ENCODE measurements at places on chromosomes 6 and 20.

- ATAC-seq, result no peak
These were observed 31.8 kb upstream of the STX16 start for GRCh38 chr20:58619077-58619863.

GRCh38 chr6:13125841-13126240 lies 202.5 kb downstream of the TBC1D7 start:
- ATAC-seq, result no peak

DNA sequence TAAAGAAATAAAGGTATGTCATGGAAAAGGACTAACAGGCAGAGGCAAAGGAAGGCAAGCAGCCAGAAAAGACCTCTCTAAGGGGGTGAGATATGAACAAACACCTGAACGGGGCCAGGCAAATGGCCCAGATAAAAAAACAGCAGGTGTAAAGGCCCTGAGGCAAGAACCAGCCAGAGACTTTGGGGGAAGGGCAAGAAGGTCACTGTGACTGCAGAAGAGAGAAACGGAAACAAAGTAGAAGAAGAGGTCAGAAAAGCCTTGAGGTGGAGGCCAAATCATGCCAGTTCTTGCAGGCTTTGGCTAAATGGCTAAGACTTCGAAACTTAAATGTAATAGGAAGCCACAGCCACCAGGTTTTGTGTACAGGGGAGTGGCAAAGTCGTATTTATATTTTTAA lies 30.8 kb downstream of the KIF16B start:
- no peak for ATAC-seq

DNA sequence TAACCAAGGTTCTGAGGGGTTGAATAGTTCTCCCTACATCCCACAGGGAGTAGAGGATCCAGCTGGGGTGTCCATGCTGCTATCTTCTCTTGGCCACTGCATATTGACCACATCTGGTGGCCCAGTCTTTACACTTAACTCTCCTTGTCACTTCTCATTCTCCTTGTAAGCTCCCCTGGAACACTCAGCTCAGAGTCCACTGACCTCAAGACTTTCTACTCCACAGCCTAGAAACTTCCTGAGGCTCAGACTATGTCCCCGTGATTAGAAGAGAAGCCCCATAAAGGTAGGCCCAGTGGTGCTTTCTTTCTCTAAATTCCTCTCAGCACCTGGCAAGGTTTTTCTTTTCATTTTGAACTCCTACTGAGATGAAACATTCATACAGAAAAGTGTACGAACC lies 13.3 kb upstream of the ZFAND3 start:
- ATAC-seq, result no peak

- no peak for ATAC-seq
These were observed 30.3 kb downstream of the NCOA3 start for GRCh38 chr20:47532002-47532401.

DNA sequence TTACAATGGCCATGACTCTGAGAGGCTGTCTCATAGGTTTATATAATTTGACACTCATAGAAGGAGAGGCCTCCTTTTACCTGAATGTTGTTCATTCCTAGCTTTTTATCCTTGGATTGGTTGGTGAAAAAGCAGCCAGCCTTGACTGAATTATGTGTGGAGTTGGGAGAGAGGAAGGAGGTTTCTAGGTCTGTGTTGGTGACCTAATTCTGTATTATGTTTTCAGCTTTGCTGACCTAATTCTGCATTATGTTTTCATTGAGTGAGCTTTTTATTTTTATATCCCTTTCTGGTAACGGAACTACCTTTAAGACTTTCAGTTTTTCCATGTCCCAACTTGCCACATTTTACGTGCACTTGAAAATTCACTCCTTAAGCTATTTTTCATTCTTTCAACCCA lies 59.1 kb upstream of the RNF144B start:
- ATAC-seq, result no peak

- no peak for ATAC-seq
These were observed 4.2 kb upstream of the TFAP2A start for GRCh38 chr6:10418862-10419748.

DNA sequence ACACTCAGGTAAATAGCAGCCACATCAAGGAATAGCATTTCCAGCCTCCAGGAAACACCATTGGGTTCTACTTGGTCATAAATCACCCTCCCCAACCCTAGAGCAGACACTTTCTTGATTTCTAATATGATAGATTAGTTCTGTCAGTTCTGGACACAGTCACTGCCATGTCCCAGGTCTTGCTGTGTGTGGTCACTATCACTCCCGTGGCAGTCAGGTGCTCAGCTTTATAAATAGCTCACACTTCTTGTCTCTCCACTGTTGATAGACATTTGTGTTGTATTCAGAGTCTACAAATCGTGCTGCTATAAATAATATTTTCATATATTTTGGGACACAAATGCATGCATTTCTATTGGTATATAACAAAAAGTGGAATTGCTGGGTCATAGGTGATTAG lies 13.3 kb downstream of the HLA-F start:
- ATAC-seq, result no peak

DNA sequence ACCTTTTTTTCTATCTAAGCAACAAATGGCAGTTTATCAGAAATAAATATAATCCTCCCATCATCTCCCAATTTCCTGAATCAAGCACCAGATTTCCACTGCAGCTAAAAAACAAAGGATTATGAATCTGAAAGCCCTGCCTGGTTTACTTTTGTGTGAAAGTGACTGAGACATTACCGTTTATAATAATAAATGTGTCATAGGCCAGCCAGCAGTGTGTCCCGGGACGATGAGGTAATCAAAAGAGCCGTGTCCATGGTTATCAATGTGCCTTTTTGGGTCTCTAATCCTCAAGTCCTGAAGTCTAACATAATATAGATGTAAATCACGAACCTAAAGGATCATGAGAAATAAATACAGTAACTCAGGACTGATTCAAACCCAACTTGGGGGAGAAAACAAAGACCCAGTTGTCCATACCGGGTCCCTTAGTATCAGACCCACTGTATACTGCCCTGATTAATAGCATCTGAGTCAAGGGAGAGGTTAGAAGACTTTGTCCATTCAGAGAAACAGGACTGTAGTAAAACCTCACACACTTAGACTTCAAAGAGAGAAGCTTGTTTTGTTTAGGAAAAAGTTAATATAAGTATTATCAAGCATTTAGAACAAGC lies 149.1 kb downstream of the SASH1 start:
- ATAC-seq, result no peak

DNA sequence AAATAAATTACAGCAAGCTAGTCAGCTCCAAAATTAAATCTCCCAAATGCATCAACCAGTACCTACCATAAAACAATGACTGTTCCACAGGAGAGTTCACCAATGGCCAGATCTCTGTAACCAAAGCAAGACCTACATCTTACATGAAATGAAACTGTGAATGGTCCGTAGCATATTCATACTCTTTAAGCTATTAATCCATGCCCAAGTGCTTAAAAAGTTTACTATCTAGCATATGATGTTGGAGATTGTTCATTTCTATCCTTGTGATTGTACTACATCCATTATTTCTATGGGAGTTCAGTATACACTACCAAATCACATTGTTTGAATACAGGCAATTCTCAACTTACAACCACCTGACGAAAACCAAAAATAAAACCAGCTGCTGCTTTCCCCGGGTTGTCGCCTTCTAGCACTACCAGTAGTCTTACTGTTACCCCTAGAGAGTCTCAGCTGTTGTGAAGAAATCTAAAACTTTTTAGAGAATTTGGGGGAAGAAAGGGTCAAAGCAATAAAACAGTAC lies 38.0 kb downstream of the HIVEP2 start:
- ATAC-seq, result no peak

Measured in gastroesophageal sphincter (tissue), 4 donors.